ENCODE measurements at places on chromosomes 2 and 18. TPM values are rescaled to one million over a fixed set of nuclear protein-coding genes. Genes with fewer than 3 reads are reported as not detected.

LRP1B gene
- 0.08 TPM for total RNA-seq

GALNT13 gene
- total RNA-seq = 0.19 TPM

GRCh38 chr2:138177693-138178092 is 213.4 kb downstream of the HNMT start:
- no peak for DNase-seq
- H3K27me3 ChIP-seq = no peaks in the 10 kb centered on the region
- H3K27ac ChIP-seq = no peak overlapping the region
- H3K4me3 ChIP-seq = no peak overlapping the region

DNA sequence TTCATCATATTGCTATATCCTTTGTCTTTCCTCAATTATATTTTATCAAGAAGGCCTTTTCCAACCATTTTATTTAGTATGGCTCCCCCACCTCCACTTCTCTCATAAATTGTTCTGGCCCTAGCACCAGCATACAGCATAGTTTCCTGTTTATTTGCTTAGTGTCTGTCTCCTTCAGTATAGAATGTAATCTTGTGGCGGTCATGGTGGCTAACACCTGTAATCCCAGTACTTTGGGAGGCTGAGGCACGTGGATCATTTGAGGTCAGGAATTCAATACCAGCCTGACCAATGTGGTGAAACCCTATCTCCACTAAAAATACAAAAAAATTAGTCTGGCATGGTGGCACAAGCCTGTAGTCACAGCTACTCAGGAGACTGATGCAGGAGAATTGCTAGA is 39.6 kb upstream of the CLASP1 start:
- H3K27ac ChIP-seq = no peak overlapping the region
- DNase-seq = no peak
- no peaks in the 10 kb centered on the region for H3K36me3 ChIP-seq
- H3K27me3 ChIP-seq = no peaks in the 10 kb centered on the region

GRCh38 chr2:231037202-231037730 is at the start of gene C2orf72:
Gene C2orf72 (plus strand): TSS chr2:231037523. CDS start chr2:231037566, 43 bp downstream.
- no peak within 1 kb of the TSS for H3K27ac ChIP-seq
- peaks cover 95% of the 10 kb centered on the region for H3K27me3 ChIP-seq
- no peak for DNase-seq
- H3K4me1 ChIP-seq = peaks cover 5% of the 10 kb centered on the region
- peak within 1 kb of the TSS; percentile 49 for H3K4me3 ChIP-seq
- H3K36me3 ChIP-seq = no peaks in the 10 kb centered on the region

- H3K4me1 ChIP-seq = peaks cover 10% of the 10 kb centered on the region
- peaks cover 8% of the 10 kb centered on the region for H3K36me3 ChIP-seq
- H3K4me3 ChIP-seq = no peak overlapping the region
Observed at GRCh38 chr2:161316701-161317100, 8.5 kb downstream of the PSMD14 start.

Data from left ventricle myocardium inferior (tissue), 1 donor.